ENCODE measurements at places on chromosomes 12 and 14.

- no peak for DNase-seq
These were observed at the start of gene KRT7 for GRCh38 chr12:52232674-52233461. Gene KRT7, plus strand, starts transcription at chr12:52233243. Its CDS starts 54 bp downstream, at chr12:52233297.

GRCh38 chr12:571795-572531, 91.3 kb downstream of the NINJ2 start:
- DNase-seq = no peak

DNA sequence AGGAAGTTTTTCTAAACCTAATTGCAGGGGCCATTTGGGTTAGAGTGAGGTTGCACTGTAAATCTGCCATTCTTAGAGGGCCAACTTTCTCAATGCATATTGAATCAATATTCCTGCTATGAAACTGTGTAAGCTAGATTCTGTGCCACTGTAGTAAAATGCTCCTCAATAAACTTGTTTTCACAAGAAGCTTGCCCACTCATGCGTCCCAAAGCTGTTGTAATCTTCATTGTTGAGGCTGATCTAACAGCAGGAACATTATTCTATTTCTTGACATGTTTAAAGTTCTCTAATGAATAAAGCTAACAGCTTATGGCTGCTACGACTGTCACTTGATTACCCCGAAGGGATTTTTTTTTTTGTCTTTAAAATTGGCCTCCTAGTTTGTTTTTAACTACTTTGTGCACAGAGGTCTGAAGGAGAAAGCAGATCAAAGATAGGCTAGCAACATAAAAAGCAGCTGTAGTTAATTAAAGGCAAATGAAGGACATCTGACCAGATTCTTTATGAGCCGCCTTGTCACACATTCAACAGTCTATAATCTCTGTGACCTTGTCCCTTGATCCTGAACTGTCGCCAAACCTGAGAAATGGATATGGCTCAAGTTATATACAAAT, 243.7 kb downstream of the PAX9 start:
- DNase-seq = no peak

GRCh38 chr12:46959502-46959901, 119.9 kb upstream of the PCED1B start:
- DNase-seq = peak; percentile 85

GRCh38 chr14:85308531-85309300, 221.2 kb upstream of the FLRT2 start:
- no peak for DNase-seq

GRCh38 chr14:91405724-91406435, 11.7 kb downstream of the CCDC88C start:
- DNase-seq = no peak

DNA sequence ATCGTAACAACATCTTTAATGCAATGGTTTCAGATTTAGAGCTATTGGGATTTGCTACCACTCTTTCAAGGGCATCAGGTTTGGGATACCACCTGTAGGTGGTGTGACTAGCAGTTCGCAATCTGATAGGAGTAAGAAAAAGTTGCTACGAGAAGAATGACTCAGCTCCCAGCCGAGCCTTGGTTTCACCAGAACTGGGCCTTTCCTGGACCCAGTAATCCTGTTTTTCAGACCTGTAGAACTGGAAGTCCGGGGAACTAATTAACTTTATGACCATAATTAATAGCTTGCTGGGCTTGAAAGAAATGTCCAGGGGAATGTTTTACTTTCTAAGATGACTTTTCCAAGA, 770 bp downstream of the ABHD4 start:
- peak; percentile 69 for DNase-seq

DNA sequence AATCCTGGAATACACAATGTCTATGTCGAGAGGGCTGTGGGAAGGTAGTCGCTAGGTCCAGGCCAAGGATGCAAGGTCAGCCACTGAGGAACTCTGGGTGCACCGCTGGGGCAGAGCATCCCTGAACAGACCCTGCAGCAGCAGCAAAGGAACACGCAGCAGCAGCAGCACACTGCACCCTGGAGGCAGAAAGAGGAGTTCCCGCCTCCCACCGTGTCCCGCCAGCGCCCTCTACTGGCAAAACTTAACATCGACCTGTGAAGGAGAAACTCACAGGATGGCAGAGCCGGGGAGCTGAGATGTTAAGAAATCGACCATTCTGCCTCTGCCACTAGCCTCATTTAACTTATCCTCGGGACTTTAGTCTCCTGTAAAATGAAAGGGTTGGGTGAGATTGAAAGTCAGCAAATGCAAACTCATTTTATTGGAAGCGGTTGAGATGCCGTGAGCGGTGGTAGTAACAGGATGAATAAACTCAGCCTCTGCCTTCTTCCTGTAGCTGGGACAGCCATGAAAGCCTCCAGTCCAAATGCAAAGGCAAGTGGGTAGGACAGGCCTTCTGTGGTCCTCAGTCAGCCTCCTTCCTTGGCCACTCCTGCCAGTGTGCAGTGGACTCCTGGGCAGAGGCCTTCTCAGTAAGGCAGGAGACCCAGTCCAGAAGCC, 45.6 kb downstream of the STAB2 start:
- DNase-seq = peak; percentile 36

GRCh38 chr12:112020947-112021457, 7.8 kb downstream of the ERP29 start:
- no peak for DNase-seq

DNA sequence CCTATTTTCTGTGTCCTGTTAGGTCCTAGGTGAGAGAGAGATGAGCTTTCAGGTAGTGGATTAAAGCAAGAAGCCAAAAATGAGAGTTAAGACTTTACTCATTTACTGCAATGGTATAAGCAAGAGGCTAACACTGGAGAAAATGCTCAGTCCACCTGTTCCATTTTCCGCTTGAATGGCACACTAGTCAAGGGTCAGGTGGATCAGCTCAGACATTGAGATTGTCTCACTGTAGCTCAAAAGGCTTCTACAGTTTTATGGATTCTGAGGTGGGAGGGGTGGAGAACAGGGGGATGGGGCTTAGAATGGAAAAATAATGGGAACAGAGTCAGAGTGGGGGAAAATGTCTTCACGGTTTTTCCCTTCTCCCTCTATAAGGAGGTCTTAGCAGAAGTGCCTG, 57.3 kb upstream of the MUCL1 start:
- no peak for DNase-seq

DNA sequence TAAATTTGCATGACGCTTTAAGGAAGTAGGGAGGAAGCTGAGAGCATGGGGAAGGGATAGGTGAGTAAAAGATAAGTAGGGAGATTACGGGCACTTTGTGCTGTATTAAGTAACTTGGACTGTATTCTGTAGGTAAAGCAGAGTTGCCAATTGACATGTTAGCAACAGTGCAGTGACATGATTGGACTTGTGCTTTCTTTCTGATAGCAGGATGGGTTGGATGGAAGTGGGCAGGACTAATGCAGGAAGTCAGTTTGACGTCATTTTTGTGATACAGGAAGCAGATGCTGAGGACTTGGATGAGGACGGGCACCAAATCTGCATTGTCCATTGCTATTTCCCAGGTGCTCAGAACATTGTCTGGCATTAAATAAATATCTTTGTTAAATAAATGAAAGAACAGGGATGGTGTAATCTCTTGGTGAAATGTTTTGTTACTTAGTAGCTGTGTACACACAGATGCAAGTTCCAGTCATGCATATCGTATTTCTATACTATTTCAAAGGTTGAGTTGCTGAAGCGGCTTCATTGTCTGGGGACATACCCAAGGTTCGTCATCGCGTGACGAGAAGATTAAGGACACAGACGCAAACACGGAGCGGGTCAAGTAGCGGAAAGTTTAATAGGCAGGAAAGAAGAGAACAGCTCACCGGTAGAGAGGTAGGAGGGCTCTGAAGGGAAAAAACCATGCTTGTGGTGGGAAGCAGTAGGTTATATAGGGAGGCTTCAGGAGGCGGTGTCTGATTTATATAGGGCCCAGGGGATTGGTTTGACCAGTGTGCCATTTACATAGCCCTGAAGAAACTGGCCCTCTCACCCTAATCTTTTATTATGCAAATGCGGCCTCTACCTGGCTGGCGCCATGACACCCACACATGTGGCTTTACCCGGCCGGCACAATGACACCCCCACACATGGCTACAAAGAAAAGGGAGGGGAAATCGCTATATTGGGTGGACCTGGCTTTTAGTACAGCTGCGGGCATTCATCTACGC, 30.7 kb downstream of the GUCY2C start:
- no peak for DNase-seq

GRCh38 chr14:44453433-44454171, 53.5 kb downstream of the FSCB start:
- no peak for DNase-seq

GRCh38 chr12:52740584-52740983, 36.6 kb downstream of the KRT76 start:
- no peak for DNase-seq

DNA sequence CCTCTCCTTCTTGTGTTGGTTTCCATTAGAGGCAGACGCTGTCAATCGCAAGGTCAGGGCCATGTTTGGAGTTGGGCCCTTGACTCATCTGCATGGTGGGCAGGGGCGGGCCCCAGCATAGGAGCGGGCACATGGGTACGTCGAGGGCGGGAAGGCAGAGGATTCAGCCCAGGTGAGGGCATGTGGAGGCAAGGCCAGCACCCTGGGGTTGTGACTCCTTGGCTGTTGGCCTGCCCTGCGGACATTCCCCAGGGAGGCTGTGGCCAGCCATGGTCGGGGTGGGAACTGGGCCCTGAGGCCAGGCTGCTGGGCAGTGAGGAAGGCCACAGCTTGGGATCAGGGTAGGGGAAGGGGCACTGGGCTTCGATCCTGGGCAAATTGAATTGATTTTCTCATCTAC, 10.3 kb downstream of the RPS6KL1 start:
- no peak for DNase-seq

DNA sequence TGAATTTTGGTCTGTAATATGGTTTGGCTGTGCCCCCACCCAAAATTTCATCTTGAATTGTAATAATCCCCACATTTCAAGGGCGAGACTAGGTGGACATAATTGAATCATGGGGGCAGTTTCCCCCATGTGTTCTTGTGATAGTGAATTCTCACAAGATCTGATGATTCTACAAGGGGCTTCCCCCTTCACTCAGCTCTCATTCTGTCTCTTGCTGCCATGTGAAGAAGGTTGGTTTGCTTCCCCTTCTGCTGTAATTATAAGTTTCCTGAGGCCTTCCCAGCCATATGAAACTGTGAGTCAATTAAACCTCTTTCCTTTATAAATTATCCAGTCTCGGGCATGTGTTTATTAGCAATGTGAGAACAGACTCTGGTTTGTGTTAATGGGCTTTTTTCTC, 5.9 kb downstream of the LRRC9 start:
- DNase-seq = no peak

DNA sequence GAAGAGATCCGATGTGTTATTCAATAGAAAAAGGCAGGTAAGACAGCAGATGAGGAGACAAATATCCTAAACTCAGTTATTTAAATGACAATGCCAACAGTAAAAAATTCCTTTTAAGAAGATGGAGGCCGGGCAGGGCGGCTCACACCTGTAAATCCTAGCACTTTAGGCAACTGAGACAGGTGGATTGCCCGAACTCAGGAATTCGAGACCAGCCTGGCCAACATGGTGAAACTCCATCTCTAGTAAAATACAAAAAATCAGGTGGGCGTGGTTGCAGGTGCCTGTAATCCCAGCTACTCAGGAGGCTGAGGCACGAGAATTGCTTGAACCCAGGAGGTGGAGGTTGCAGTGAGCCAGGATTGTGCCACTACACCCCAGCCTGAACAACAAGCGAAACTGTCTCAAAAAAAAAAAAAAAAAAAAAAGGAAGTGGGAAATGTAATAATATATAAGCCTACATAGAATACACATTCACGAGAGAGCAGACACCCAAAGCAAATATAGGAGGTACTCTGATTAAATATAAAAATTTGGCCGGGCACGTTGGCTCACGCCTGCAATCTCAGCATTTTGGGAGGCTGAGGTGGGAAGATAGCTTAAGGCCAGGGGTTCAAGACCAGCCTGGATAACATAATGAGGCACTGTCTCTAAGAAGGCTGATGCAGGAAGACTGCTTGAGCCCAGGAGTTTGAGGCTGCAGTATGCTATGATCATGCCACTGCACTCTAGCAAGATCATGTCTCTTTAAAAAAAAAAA, 19.0 kb downstream of the CORO1C start:
- no peak for DNase-seq
